ENCODE measurements at places on chromosomes 11 and 22.

DNA sequence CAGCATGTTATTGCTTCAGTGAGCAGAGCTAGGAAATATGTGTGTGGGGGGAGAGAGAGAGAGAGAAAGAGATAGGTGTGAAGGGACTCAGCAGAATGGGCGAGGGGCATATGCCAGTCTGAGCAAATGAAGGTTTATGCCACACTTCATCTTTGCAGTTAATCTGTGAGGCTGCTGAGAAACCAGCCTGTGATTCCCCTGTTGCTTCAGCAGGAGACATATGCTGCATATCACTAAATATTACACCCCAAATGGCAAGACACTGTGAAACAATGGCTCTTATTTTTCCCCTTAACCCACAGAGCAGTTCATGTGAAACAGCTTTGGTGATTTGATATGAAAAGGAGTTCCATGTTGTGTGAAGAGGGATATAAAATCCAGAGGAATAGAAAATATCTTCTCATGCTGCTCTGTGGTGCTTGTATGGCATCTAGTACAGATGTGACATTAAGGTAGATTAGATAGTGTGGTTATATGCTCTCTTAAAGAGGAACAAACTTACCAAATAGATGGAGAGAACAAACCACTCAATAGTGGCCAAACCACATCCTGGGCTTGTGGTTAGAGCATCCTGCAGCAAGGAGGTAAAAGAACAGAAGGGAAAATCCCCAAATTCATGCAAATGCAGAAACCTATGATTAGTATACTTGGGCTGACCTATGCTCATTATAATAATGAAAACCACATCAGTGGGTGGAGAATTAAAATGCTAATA lies 864.2 kb downstream of the FAM181B start:
- peak; percentile 61 for DNase-seq

DNA sequence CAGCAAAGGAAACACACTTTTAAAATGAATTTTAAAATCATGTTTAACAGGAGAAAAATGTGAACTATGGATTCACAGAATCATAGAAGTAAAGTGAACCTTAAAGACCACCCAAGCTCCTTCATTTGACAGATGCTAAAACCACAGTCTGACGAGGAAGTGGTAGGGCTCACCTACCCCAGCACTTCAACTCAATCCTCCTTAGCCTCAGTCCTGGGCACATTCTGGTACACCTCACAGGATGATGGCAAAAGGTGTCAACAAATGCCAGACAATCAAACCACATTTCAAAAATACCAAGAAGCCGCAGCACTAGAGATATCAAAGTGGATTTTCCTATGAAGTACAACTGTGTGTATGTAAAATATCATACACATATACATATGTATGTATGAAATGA lies 43.1 kb downstream of the PITPNB start:
- DNase-seq, result no peak

GRCh38 chr11:111521135-111521534 lies 6.6 kb downstream of the HOATZ start:
- peak; percentile 47 for DNase-seq

DNA sequence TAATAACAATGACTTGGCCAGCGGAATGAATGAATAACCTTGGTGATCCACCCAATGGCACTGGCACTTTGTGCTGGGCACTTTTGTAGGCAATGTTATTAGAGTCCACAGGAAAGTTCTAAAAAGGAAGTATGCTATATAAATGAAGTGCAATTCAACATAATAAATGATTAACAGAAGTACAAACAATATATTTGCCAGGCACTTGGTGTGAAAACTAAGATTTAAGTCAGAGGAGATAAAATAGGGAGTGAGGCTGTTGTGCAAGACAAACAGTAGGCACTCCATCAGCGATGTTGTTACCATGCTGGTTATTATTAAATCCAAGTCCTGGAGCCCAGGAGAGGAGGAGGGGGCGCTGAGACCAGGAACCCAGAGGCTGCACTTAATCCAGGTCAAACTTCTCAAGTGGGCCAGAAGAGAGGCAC lies 173.8 kb downstream of the LARGE1 start:
- no peak for DNase-seq

GRCh38 chr11:110086892-110087309 lies 6.3 kb upstream of the ZC3H12C start:
- DNase-seq, result peak; percentile 38

- no peak for DNase-seq
Observed at GRCh38 chr11:11755871-11756270, 85.9 kb upstream of the USP47 start.

DNA sequence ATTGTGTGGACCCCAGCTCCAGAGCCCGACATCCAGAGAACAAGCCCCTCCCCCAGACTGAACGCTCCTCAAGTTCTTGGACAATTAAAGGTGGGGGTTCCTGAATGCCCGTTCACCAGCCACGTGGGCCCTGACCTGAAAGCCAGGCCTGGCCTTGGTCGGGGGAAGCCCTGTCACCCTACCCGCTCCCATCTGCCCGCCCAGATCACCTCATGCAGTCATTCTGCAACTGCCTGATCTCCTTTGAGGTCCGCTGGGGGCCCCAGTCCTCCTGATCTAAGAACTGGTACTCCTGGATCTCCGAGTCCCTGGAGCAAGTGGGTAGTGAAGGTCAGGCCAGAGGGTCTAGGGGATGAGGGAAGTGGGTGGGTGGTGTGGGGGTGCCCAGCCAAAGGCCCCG lies 9.1 kb upstream of the NAALADL1 start:
- no peak for DNase-seq

- DNase-seq, result no peak
Observed at GRCh38 chr11:134819041-134819440, 407.0 kb upstream of the B3GAT1 start.

- peak; percentile 42 for DNase-seq
Observed at GRCh38 chr11:83249972-83250593, 36.1 kb downstream of the CCDC90B start.

- DNase-seq, result peak; percentile 17
Observed at GRCh38 chr11:77039491-77040400, 5.5 kb downstream of the B3GNT6 start.

GRCh38 chr22:28180804-28181731 lies 262.0 kb upstream of the PITPNB start:
- peak; percentile 67 for DNase-seq

- no peak for DNase-seq
Observed at GRCh38 chr11:2577031-2577990, 122.5 kb downstream of the KCNQ1OT1 start.

DNA sequence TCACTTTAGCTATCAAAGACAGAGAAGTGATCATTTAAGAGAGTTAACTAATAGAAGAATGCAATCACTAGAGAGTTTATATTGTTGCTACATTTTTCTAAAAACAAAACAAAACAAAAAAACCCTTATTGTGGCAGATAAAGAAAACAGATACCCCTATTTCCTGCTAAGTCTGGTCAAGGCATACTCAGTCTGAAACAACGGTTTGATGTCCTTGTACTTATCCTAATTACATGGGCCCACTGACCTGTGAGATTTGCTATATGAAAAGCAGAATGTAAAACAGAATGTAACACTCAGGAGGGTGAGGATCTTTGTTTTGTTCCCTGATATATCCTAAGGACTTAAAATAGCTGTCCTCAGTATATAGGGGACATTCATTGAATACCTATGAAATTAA lies 24.6 kb downstream of the MAML2 start:
- no peak for DNase-seq

GRCh38 chr11:69444381-69445130 lies 36.9 kb upstream of the LINC01488 start:
- peak; percentile 92 for DNase-seq

DNA sequence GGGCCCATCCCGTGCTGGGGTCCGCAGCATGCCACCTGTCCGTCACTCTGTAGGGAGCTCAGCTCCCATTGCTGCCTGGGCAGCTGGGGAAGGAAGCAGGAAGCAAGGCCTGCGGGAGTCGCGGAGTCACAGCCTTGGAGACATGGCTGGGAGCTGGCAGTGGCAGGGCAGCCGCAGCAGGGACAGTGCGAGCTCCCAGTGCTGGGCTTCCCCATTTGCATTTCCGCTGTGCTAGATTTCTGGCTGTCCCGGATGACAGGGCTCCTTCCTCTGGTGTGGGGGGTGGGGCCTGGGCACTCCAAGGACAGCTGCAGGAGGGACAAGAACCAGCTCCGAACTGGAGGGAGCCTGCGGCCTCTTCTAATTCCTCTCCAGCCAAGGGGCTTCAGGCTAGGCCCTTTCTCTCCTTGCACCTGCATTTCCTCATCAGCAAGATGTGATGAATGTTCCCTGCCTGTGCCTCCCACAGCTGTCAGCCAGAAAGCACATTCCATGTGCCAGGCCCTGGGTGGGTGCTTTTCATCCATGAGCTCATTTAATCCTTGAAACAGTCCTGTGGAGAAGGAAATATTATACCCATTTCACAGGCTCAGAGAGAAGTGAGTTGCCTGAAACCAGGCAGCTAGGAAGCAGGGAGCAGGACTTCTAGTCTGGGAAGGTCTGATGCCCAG lies 48.0 kb downstream of the MYO7A start:
- no peak for DNase-seq

GRCh38 chr22:32206774-32207758 lies 2.2 kb upstream of the RFPL2 start:
- no peak for DNase-seq

DNA sequence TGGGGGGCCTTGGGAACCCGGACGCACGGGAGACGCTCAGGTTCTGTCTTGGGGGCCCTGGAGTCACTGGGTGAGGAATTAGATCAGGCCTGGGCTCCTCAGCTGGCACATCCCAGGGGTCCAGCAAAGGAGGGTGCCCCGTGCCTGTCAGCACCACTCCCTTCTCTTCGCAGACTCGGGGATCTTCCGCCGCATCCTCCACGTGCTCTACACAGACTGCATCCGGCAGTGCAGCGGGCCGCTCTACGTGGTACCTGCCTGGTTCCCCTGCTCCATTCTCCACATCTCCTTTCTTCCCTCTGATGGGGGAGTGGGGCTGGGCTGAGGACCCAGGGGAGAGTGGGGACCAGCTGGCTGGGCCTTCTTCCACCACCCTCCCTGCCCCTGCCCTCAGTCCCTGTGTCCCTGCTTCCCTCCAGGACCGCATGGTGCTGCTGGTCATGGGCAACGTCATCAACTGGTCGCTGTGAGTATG lies 6.7 kb upstream of the TAGLN start:
- no peak for DNase-seq

GRCh38 chr22:22079404-22080148 lies 97.0 kb upstream of the TOP3B start:
- no peak for DNase-seq

DNA sequence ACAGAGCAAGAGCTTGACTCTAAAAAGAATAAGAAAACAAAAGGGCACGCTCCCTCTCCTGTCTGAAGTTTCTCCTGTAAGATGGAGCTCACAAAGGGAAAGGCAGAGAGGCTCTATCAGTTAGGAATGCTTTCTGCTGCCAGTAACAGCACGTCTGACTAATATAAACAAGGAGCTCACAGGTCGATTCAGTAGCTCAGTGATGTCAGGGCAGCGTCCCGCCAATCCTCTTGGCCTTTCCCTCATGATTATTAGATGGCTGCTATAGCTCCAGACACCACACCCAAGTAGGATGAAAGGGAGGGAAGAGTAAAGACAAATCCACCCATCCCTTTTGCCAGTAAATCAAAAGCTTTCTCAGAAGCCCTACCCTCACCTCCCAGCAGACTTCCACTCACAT lies 51.3 kb upstream of the HMGXB4 start:
- peak; percentile 22 for DNase-seq

- DNase-seq, result no peak
Observed at GRCh38 chr22:49263101-49263500, 564.6 kb downstream of the BRD1 start.

DNA sequence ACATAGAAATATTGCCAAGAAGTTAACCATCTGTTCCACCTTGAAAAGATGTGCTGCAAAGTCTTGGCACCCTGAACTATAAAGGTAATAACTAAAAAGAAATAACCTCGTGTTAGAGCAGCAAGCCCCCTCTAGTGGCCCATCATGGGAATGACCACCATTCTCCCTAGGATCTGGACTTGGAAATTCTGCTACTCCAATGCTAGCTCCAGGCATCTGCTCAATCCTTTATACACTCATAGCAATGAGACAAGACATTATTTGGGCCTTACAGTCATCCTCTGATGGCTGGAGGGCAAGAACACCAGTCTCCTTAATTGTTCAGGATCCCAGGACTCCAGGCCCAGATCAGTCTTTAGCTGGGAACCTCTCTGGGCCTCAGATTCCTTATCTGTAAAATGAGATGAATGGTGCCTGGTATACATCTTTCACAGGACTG lies 76.0 kb downstream of the CWC15 start:
- DNase-seq, result peak; percentile 49

GRCh38 chr11:134504146-134504905 lies 92.3 kb upstream of the B3GAT1 start:
- DNase-seq, result no peak

- no peak for DNase-seq
Observed at GRCh38 chr22:30591191-30591587, 521 bp downstream of the PES1 start.

- DNase-seq, result no peak
Observed at GRCh38 chr22:31526270-31526669, 29.9 kb downstream of the SFI1 start.

- no peak for DNase-seq
Observed at GRCh38 chr11:2777871-2778629, 78.3 kb upstream of the KCNQ1OT1 start.

DNA sequence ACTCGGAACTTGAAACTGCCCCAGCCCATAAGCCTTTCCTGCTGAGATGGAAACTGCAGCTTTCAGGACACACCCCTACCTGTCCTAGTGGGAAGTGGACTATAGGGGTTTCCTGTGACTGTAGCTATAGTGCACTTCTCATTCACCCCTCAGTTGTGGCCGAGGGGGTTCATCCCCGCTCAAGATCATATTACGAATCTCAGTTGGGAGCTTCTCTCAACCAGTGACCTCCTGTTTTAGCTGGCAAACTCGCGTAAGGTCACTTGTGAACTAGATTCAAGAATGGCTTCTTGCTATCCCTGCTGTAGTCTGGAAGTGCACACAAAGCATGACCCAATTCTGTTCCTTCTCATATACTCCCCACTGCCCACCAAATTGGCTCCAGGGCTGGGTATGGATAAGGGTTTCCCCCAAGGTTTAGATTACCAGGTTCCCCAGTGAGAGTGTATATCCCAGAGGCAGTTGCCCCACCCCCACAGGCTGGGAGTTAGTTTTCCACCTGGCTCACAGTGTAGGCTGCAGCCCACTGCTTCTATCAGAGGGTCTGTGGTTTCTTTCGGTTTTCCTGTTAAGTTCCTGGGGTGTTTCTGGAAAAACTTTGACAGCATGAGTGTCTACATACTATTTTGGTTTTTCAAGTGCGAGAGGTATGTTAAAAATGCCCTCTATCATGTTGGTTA lies 812.9 kb downstream of the JRKL start:
- DNase-seq, result no peak

DNA sequence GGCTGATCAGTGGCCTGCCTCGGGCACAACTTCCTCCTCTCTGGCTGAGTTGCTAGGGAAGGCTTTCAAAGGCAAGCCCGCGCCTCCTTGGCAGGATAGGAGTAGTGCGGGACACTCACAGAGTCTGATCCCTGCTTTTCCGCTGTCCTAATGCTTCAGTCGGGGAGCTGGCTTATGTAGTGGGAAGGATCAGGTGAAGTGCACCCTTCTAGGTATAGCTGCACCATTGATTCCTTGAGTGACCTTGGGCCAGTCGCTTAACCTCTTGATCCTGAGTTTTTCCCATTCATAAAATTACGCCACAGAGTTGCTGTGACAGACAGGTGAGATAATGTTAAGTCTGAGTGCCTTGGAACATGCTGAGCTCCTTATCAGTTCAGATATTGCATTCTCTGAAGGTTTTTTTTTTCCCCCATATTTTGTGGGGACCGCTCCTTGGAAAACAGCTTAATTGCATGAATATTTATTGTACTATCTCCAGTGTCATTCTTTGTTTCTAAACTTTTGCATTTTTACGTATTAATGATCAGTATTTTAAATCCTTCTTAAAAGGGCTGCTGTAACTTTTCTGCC lies 961 bp downstream of the IPO7 start:
- no peak for DNase-seq

- peak; percentile 28 for DNase-seq
Observed at GRCh38 chr11:26896719-26897118, 97.2 kb upstream of the FIBIN start.

Data from fibroblast of upper back skin (primary cell).